Activated CD8-positive, alpha-beta memory T cell treated with anti-CD3 and anti-CD28 coated beads, Interleukin-2, amount 10 ng/mL, durations not matched to agents 7 days and 5 days (primary cell): ENCODE measurements at places on chromosomes 3 and 15. TPM values are rescaled to one million over a fixed set of nuclear protein-coding genes. Genes with fewer than 3 reads are reported as not detected.
A peak's percentile ranks its signal among the peaks of the same experiment; 100 is the strongest.

SIN3A gene
- total RNA-seq = 100 TPM

ZNF80 gene
- total RNA-seq = 4.5 TPM

TJP1 gene
- total RNA-seq = not detected

DNA sequence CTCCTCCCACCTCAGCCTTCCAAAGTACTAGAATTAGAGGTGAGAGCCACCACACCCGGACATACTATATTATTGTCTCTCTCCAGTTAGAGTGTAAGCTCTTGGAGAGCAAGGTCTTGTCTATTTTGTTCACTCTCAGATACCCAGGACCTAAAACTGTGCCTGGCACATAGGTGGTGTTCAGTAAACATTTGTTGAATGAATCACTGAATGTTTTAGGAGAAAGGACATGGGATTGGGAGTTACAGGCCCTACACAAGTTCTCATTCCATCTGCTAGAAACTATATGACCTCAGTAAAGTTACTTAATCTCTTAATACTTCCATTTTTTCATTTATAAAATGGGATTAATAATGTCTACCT lies 1.5 kb upstream of the ATR start:
- no peak for DNase-seq

GRCh38 chr3:54120657-54121413 lies 1.5 kb upstream of the CACNA2D3 start:
- DNase-seq = no peak

DNA sequence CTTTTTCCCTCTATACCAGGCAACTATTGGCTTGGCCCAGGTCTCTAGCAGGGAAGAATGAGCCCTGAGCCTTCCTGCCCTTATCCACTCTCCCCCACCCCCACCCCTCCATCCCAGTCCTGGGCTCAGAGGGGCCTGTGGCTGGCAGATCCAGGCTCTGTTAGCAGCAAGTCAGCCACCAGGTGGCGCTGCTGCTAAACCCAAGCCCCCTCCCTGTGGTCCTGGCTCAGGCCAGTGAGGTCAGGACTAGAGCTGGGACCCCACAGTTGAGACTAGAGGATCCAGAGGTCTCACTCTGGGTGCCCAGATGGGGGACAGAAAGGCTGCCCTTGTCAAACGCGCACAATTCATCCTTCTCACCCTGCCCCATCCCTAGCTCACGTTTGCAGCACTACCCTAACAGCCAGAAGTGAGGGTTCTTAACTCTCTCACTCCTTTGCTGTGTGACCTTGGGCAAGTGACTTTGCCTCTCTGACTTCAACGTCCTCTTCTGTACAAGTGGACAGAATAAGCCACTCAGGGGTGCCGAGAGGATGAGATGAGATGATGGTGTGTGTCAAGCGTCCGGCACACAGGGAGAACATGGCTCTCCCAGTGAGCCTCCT lies 46.8 kb upstream of the SLC6A1 start:
- DNase-seq = peak; percentile 59

- no peak for DNase-seq
Measured at GRCh38 chr3:115190747-115191146, 43.7 kb upstream of the ZBTB20 start.

- no peak for DNase-seq
Measured at GRCh38 chr15:61916104-61916503, 144.1 kb downstream of the VPS13C start.

GRCh38 chr3:45967724-45968123 lies 24.5 kb downstream of the CXCR6 start:
- DNase-seq = no peak

GRCh38 chr3:65762235-65762580 lies 276.5 kb downstream of the MAGI1 start:
- DNase-seq = no peak

- no peak for DNase-seq
Measured at GRCh38 chr3:25456723-25457670, 28.9 kb downstream of the RARB start.

GRCh38 chr3:156535798-156536197 lies 19.1 kb downstream of the SSR3 start:
- DNase-seq = no peak

- DNase-seq = no peak
Measured at GRCh38 chr3:14455571-14456317, 53.3 kb downstream of the SLC6A6 start.

GRCh38 chr15:60000824-60001609 lies 3.1 kb upstream of the FOXB1 start:
- no peak for DNase-seq
